ENCODE measurements at places on chromosomes 3 and 15.

- DNase-seq: no peak
Measured at GRCh38 chr15:60912984-60913697, 316.0 kb downstream of the RORA start.

GRCh38 chr3:55906896-55907295 lies 419.8 kb upstream of the WNT5A start:
- DNase-seq: no peak

- no peak for DNase-seq
Measured at GRCh38 chr3:101243285-101244211, 76.8 kb downstream of the IMPG2 start.

DNA sequence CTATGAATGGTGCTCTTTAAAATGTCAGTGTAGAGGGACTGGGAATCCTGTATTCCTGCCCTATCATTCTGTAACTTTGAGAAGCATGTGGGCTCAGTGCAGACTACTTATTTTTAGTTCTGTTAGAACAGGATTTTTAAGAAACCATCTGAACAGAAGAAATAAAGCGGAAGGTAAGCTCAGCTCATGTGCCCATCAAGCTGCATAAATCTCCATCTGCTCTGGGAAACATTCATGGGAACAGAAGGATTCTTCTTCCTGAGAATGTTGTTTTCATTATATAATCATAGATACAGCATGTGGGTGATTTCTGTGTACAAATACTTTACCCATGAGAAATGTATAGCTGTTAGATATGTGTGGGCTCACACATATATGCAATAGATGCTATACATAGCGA lies 69.9 kb downstream of the SIDT1 start:
- no peak for DNase-seq

Measured in stimulated activated CD8-positive, alpha-beta memory T cell treated with anti-CD3 and anti-CD28 coated beads, Interleukin-4, amount 100 ng/mL, for 1 hour (primary cell).